Esophagus squamous epithelium (tissue), 5 donors: ENCODE measurements at places on chromosomes 1 and 21.
A peak's percentile ranks its signal among the peaks of the same experiment; 100 is the strongest.

GRCh38 chr21:29245104-29245643 is 53.5 kb upstream of the BACH1 start:
- DNase-seq = no peak

- no peak for DNase-seq
Observed at GRCh38 chr1:33928251-33928650, 64.4 kb downstream of the HMGB4 start.

GRCh38 chr1:55490547-55490946 is 275.4 kb upstream of the USP24 start:
- no peak for DNase-seq

DNA sequence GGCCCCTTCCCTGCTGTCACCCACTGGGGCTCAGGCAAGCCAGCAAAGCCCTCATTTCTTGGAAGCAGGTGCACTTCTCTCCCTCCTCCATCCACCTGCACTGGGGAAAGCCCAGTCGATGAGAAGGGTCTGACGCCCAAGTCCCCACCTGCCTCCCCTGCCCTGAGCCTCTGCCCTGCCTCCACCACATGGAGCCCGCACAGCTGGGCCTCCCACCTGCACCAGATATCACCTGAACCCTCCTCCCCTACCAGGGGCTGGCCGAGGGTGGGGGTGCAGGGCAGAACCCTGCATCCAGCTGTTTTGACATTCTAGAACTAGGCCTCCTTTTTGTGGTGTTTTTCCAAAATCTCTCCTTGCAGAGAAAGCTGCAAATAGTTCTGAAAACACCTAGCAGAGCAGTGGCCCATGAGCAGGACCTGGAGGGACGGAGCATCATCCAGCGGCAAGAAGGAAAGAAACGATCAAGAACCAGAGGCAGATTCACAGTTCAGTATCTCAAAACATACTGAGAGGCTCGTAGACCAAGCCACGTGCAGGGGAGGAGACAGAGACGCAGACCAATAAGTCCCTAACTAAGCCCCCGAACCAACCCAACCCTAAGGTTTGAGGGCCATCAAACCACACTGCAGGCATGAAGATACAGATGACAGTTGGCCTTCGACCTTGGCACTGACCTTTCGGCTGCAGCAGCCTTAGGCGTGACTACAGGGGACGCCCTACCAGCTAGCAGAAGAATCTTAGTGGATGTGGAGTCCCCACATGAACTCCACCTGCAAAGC is 16.7 kb downstream of the CHD5 start:
- DNase-seq = no peak

DNA sequence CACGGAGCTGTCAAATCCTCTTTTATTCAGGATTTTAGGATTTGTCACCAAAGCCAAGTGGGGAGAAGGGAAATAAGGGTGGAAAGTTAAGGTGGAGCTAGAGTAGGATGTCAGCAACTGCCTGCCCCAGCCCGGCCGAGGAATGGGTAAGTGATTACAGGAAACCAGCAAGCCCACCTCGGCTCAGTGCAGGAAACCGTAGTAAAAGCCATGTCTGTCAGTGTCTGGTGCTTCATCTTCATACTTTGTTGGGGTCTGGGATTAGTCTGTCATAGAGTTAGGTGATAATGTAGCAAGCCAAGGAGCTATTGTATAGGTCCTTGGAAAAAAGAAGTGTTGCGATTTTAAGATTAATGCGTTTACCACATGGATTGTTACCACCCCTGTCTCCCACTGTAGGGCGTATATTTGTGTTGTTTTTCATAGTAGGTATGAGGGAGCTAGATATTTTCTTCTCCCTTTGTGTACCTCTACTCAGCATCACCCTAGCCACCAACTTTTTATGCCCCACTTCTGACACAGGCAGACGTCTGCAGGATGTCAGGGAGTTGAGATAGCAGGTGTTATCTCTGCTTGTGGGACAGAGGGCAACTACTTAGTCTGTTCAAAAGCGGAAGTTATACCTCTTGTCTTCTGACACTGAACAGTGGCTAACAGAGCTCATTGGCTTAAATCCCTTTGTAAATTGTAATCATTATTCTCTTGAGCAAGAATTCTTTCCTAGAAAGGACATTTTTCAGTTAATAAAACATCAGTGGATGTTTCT is 253.7 kb downstream of the HHAT start:
- DNase-seq = no peak

- no peak for DNase-seq
Observed at GRCh38 chr1:2297246-2298011, 69.3 kb downstream of the SKI start.

DNA sequence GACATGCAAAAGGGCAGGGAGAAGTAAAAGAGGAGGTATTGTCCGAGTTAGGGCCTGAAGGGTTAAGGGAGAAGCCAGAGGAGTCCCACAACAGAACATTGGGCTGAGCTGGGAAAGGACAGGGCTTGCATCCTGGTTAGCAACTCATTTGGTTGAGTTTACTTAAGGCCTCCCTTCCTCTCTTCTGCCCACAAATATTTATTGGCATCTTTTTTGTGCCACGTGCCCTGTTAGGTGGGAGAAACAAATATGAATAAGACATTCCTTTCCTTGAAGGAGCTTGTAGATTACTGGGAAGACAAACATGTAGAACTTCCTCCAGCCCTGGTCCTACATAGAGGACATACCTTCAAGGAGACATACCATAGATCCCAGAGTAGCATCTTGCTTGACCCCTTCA is 53.0 kb upstream of the PRELP start:
- DNase-seq = no peak

DNA sequence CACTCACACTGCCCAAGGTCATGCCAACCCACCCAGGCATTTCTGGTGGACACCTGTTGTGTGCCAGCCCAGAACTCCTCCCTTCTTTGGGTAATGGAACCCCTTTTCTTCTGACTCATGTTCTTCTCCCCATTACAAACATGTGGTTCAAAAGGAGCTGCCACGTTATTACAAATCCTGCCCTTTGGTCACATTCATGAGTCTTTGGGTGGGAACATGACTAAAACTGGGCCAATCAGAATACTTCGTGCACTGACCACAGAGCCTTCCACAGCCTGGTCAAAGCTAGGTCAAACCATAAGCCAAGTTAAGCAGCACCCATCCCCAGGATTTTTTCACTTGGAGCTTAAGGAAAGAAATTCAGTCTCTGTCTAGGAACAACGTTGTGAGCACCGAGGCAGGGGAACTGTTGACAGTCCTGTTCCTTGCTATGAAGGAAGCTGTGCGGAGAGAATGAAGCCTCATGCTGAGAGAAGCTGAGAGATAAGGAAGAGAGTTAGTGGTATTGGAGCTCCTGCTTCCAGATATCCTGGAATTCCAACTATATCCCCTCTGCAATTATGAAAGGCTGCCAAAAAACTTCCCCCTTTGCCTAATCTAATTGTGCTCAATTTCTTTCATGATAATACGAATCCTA is 46.8 kb upstream of the DIPK1A start:
- DNase-seq = no peak

DNA sequence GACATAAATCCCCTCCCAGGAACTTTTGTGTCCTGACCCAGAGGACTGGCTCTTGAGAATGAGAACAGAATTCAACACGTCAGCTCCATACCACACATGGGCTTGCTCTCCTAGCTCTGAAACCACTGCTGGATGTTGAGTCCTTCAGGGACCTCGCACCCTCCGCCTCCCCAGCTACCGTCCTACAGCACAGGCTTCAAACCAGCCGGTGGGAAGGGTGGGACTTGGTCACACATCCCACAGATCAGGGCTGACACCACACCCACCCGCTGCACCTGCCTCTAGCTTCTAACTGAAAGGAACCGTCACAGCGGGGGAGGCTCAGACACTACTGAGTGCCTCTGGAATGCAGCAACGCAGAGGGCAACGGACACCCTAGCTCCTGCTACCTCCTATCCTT is 24.0 kb downstream of the MRAP start:
- DNase-seq = no peak

DNA sequence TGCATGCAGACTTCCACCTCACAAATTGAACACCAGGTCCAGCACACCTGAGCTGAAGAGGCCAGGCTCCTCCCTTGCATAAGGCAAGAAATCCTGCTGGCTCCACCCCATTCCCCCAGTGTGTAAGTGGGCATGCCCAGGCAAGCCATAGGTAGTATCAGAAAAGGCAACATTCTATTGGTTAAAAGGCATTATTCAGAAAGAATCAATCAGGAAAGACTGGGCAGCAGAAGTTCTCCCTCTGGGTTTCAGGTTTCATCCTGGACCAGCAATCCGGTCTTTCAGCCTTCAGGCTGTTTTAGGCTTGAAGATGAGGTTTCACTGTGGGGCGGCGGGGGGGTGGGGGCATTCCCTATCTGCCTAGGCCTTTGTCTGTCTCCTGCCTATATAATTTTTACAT is 42.0 kb upstream of the LHX8 start:
- DNase-seq = no peak

GRCh38 chr1:64911326-64911725 is 55.0 kb downstream of the JAK1 start:
- no peak for DNase-seq

GRCh38 chr1:61754545-61754944 is 12.3 kb downstream of the PATJ start:
- no peak for DNase-seq

DNA sequence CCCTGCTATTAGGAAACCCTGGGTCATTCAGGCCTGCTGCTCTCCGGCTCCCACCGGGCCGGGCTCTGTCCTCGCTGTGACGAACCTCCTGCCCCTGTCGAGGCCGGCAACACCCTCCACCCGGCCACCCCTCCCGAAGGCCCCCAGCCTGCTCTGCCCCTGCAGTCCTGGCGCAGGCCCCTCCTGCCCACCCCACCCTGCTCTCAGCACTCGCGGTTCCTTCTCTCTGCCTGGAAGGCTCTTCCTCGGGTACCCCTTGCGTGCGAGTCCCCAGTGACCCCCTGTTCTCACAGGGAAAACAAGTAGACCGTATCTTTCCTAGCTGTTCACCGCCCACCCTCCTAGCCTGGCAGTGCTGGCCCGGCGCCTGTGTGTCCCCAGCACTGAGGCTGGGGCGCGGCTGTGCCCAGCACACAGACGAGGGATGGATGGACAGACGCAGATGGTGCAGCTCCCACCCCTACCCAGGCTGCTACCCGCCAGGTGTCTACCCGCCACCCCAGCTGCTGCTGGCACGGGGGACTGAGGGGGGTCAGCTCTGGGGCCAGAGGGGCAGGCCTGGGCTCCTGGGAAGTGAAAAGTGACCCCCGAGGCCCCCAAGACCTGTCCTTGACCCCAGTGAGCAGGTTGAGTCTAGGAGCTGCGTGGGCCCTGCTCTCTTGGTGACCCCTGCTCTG is 3.1 kb upstream of the VWA1 start:
- no peak for DNase-seq

GRCh38 chr1:234967121-234967520 is 161.5 kb downstream of the TOMM20 start:
- DNase-seq = no peak

DNA sequence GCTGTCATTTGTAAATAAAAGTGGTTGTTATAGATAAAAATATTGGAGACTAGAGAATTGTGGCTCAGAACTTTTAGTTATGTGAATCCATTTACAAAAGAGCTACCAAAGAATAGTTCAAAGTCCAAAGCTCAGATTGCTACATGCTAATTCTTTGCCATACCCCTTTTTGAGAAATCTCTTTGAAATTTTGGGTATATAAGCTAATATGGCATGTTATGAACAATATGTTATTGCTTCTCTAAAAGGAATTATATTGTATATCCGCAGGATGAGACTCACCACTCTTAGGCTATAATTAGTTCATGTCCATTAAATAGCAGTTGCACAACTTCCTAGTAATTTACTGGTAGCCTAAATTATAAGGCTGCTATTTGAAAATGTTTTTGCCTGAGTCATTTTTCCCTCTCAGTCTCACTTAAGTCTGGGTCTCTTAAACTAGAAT is 178.0 kb downstream of the ZNF281 start:
- no peak for DNase-seq

DNA sequence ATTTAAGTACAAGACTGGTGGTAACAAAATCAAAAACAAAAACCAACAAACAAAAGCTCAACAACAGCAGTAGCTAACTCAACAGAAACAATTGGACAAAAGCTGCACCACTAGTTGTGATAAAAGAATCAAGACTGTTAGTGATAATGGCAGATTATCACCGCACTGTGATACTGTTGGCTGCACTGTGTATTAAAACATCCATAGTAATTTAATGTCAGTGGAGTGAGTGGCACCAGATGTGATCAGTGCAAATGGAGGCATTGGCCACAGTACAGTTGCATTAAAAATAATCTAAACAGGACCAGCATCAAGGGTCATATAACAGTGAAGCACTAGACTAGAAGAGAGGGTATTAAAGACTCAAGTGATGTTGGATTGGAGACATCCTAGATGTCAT is 1341.3 kb downstream of the MRPL39 start:
- no peak for DNase-seq

- peak; percentile 53 for DNase-seq
Observed at GRCh38 chr1:223845037-223845809, 524 bp downstream of the TP53BP2 start.

DNA sequence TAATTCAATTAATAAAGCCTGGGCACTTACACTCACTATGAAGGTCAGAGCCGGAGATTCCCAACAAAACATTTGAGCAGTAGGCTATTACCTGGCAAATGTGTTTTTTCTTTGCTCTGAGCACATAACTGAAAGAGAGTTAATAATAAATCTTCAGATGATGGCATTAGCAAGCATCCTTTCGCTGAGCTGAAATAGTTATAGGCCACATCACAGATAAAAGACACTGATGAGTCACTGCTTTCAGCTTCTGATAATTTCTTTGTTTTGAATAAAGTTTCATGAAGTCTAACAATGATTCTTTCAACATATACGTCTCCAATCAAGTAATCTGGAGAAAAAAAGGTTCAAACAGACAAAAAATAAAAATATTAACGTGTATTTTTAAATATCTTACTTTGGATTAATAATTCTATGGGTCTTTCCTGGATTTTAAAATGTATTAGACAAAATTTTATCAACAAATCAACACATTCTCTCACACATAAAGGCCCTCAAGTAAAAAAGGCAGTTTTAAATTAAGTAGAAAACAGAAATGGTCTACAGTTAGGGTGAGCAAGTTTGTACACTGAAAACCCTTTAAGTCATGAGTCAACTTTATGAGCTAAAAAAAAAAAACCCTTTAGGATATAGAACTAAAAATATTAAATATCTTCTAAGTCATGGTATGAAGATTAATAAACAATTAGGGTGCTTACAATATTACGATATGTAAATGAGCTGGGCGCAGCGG is 33.1 kb downstream of the LTN1 start:
- DNase-seq = no peak

DNA sequence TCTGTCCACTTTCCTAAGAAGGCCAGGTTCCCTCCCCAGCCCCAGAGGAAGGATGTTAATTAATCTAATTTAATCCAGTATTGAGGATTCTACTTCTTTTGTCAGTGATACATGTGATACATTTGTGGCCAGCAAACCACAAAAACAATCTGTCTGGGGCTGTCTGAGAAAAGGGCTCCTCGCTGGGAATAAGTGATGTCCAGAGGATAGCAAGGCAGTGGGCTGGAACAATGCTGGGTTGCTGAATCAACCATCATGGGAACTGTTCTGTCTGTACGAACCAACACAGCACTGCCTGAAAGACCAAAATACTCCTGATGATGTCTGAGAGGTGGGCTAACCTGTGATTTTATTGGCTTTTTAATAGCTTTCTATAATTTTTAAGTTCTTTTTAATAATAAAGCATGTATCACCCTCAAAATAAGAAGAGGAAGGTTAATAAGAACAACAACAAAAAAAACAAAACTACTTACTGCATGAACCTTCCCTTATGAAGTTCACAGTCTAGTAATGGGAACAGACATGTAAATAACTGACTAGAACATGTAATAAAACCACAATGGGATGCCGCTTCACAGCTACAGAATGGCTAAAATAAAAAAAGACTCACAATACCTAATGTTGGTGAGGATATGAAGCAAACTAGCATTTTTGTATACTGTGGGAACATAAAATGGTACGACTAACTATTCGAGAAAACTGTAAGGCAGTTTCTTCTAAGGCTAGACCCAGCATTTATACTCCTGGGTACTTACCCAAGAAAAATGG is 11.4 kb upstream of the ADAR start:
- no peak for DNase-seq
